ENCODE measurements at places on chromosomes 6 and 20. TPM values are rescaled to one million over a fixed set of nuclear protein-coding genes. Genes with fewer than 3 reads are reported as not detected.

- H3K4me1 ChIP-seq, result peaks cover 15% of the 10 kb centered on the region
- DNase-seq, result no peak
- peaks cover 2% of the 10 kb centered on the region for H3K36me3 ChIP-seq
- H3K27ac ChIP-seq, result peak overlapping the region; percentile 98
These were observed 982 bp downstream of the HECA start for GRCh38 chr6:139135578-139136545.

DNA sequence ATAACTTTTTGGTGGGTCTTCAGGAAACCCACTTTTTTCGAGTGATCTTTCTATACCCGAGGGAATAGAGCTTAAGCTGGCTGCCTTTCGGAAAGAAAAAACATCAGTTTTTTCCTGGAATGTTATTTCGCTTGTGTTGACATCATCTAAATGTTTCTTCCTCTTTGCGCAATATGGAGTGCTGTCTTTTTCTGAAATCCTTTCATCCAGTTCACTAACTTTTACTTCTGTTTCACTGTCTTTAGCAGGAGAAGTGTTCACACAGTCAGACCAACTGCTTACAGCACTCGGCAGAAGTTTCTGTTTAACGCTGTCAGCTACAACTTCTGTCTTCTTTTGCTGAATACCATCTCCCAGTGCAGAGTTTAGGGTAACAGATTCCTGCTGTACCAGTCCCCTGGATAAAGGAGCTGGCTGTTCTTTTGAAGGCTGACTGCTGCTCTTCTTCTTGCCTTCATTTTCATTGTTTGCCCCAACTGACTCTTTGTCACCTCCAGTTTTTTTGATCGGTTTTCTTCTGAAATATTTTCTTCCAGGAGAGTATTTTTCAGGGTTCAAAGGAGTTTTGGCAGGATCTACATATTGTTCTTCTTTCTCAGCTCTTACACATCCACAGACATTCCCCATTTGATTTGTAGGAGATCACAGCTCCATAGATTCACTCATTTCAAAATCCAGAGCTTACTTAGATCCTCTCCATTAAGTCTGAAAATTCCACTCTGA is 50.0 kb upstream of the DST start:
- H3K4me3 ChIP-seq, result peak overlapping the region; percentile 25
- no peaks in the 10 kb centered on the region for H3K36me3 ChIP-seq

DNA sequence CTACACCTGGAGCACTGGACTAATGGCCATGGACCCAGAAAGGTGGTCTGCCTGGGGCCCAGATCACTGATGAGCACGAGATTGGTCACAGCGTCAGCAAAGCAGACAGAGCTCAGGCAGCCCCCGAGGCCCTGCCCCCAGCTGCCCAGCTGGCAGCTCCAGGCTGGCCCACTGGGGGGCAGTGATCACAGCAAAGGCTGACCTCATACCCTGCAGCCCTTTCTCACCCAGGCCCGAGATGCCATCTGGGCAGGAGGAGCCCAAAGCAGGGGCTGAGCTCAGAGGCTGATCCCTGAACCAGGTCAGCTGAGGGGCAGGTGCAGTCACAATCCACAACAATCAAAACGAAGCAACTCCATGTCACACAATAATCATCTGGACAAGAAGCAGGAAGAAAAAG is 4.1 kb downstream of the MAP1LC3A start:
- H3K27ac ChIP-seq, result no peak overlapping the region
- H3K27me3 ChIP-seq, result no peaks in the 10 kb centered on the region
- no peak for DNase-seq
- no peaks in the 10 kb centered on the region for H3K36me3 ChIP-seq
- no peak overlapping the region for H3K4me3 ChIP-seq

DNA sequence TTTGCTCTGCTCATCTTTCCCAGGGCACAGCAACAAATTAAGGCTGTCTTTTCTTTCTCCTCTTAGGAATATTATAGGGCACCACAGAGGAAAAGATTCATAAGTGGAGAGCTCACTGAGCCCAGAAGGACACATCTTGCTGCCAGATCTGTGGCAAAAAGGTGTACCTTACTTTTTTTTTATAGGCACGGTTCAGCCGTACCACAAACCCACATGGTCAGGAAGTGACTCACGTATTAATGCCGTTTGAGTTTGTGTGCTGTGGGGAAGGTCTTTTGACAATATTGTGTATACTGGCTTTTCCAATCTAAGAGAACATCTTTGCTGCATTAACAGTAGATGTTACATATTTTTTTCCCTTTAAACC is 28.4 kb downstream of the PAQR8 start:
- DNase-seq, result no peak
- peaks cover 11% of the 10 kb centered on the region for H3K4me1 ChIP-seq
- H3K4me3 ChIP-seq, result no peak overlapping the region
- peak overlapping the region; percentile 52 for H3K27ac ChIP-seq
- no peaks in the 10 kb centered on the region for H3K27me3 ChIP-seq
- H3K36me3 ChIP-seq, result no peaks in the 10 kb centered on the region

GRCh38 chr6:42113936-42114636 is 28.3 kb downstream of the C6orf132 start:
- peaks cover 4% of the 10 kb centered on the region for H3K36me3 ChIP-seq
- H3K4me3 ChIP-seq, result no peak overlapping the region
- no peak for DNase-seq
- H3K4me1 ChIP-seq, result peaks cover 8% of the 10 kb centered on the region
- no peaks in the 10 kb centered on the region for H3K27me3 ChIP-seq

DNA sequence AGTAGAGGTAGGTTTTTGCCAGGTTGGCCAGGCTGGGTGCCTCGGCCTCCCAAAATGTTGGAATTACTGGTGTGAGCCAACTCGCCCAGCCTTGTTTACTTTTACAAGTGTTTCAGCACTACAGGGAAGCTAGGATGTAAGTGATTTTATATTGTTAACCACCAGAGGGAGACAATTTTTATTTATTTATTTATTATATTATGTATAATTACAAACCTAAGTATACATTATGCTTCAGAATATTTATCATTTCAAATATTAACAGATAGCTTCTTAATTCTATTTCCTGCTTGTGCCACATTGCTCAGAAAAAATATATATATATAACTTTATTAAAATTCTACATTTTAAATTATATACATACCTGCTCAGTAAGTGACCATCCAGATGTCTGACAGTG is 9.8 kb downstream of the MMUT start:
- no peaks in the 10 kb centered on the region for H3K36me3 ChIP-seq
- H3K4me3 ChIP-seq, result no peak overlapping the region
- DNase-seq, result no peak
- H3K27ac ChIP-seq, result no peak overlapping the region
- no peaks in the 10 kb centered on the region for H3K27me3 ChIP-seq

DNA sequence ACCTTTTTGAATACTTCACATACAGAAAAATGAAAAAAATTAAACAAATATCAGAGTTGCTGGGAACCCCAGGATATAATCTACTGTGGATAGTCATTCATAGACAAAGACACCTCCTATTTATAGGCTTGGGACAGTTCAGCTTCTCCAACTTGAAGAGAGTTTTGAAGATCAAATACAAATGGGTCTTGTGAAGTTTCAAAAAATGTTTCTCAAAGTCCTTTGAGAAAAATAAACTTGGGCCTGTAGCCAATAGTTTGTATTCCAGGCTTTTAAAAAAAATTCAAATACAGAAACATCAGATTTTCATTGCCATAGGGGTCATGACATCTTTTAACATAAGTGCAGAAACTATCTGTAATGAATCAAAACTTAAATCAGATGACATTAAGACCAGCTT is 334.8 kb downstream of the LAMA2 start:
- H3K4me3 ChIP-seq, result no peak overlapping the region

DNA sequence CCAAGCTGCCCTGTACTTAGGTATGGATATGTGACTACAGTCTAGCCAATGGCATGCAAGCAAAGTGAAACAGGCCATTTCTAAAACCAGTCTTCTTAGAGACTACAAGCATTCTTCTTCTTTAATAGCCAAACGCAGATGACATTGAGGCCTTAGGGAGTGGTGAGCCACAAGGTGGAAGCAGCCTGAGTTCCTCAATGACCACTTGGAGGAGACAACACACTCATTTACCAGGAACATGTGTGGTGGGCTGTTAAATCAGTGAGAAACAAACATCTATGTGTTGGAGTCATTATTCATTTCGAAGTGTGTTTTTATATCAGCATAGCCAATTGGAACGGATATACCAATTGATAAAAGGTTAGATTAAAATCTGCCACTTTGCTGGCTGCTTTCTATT is 122.0 kb downstream of the GFRAL start:
- no peak overlapping the region for H3K27ac ChIP-seq
- DNase-seq, result no peak
- no peaks in the 10 kb centered on the region for H3K4me1 ChIP-seq
- H3K27me3 ChIP-seq, result no peaks in the 10 kb centered on the region
- no peak overlapping the region for H3K4me3 ChIP-seq
- H3K36me3 ChIP-seq, result no peaks in the 10 kb centered on the region

DNA sequence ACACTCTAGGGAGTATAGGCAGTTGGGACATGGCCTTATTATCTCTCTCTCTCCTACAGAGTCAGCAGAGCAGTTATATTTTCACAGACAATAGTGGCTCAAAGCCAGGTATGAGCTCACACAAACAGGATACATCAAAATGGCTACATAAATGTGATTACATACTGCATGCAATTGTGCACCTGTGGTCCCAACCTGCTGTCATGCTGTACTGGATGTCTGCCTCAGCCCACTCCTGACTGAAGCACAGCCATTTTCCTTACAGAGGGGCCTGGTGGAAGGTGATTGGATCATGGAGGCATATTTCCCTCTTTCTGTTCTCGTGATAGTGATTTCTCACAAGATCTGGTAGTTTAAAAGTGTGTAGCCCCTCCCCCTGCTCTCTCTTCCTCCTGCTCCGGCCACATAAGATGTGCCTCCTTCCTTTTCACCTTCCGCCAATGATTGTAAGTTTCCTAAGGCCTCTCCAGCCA is 37.0 kb upstream of the SAMHD1 start:
- no peaks in the 10 kb centered on the region for H3K4me1 ChIP-seq
- DNase-seq, result no peak
- H3K4me3 ChIP-seq, result no peak overlapping the region
- H3K27ac ChIP-seq, result no peak overlapping the region
- H3K36me3 ChIP-seq, result no peaks in the 10 kb centered on the region
- H3K27me3 ChIP-seq, result no peaks in the 10 kb centered on the region

DNA sequence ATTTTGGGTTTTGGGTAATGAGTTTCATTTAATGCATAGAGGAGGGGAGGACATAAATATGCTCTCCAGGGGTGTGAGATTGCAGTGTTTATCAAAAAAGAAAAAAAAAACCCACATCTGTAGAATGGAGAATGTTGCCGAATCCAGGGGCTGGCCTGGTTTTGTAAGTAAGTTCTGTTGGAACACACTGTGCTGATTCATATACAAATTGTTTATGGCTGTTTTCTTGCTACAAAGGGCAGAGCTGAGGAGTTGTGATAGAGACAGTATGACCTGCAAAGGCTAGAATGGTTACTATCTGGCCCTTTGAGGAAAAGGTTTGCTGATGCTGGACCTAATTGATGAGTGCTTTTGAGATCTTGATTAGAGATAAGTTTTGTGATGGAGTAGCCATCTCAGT is 30.4 kb downstream of the SCAF8 start:
- H3K27me3 ChIP-seq, result no peaks in the 10 kb centered on the region
- H3K27ac ChIP-seq, result no peak overlapping the region
- no peak for DNase-seq
- H3K4me3 ChIP-seq, result no peak overlapping the region
- peaks cover 4% of the 10 kb centered on the region for H3K4me1 ChIP-seq

GRCh38 chr6:168959696-168960095 is 293.9 kb downstream of the THBS2 start:
- H3K27ac ChIP-seq, result no peak overlapping the region
- H3K27me3 ChIP-seq, result no peaks in the 10 kb centered on the region
- H3K4me1 ChIP-seq, result no peaks in the 10 kb centered on the region
- H3K4me3 ChIP-seq, result no peak overlapping the region
- no peak for DNase-seq

DNA sequence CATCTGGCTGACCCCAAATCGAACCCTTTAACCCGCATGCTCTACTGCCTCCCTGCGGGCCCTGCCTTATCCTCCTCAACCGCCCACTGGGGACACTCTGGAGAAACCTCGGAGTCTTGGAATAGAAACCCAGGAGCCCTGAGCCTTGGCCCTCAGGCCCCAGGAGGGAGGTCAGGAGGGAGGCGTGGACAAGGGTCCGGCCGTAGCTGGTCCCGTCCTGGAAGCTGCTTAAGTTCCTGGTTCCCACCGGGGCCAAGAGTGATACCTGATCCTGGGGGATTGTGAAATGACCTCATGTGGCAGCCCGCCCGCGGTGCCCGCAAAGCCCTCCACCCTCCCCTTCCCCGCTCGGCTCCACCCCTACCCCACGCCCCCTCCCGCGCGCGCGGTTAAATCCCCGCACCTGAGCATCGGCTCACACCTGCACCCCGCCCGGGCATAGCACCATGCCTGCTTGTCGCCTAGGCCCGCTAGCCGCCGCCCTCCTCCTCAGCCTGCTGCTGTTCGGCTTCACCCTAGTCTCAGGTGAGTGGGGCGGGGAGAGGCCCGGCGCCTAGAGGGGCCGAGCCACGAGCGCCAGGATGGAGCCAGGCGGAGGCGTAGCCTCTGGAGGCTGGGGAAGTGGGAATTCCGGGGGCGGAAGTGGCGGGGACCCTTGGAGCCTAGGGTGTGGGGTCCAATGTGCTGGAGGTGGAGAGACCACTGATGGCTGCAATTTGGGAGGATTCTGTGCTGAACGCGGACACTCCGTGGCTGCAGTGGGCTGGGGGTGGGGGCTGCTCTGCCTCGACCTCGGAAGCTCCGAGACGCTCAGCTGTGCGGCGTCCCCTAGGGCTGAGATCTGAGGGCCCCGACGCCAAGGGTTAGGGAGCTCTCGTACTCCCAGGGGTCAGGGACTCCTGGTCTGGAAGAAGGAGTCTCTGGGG is at the start of gene WFDC2:
WFDC2 (plus strand) TSS at position 418 of the 926 bp plus-strand sequence; CDS start at position 447, 29 bp downstream.
- DNase-seq, result no peak
- H3K27ac ChIP-seq, result peak within 1 kb of the TSS; percentile 77
- H3K36me3 ChIP-seq, result no peaks in the 10 kb centered on the region
- H3K27me3 ChIP-seq, result no peaks in the 10 kb centered on the region
- H3K4me1 ChIP-seq, result peaks cover 19% of the 10 kb centered on the region
- peak within 1 kb of the TSS; percentile 31 for H3K4me3 ChIP-seq

DNA sequence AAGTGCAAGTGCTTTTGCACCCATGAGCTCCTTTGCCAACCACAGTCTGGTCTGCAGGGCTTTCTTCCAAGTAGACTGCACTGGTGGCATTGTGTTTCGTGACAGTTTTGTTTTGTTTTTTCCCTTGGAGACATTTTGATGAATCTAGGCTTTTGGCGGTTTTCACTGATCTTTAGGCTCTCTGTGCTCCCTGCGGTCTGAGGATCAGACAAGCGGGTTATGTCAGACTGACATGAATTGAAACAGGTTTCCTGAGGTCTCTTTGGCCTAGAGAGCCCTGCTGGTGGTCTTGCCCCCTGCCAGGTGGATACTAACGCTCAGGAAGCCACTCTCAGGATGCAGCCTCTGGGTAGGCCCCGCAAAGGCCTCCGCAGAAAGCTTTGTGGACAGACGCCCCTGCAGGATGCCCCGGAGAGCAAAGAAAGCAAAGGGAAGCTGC is 555.4 kb upstream of the AGPAT4 start:
- H3K4me3 ChIP-seq, result no peak overlapping the region
- no peak overlapping the region for H3K27ac ChIP-seq
- H3K36me3 ChIP-seq, result no peaks in the 10 kb centered on the region
- H3K27me3 ChIP-seq, result no peaks in the 10 kb centered on the region
- no peak for DNase-seq
- H3K4me1 ChIP-seq, result no peaks in the 10 kb centered on the region

GRCh38 chr6:150072201-150072600 is 3.3 kb upstream of the ULBP3 start:
- no peaks in the 10 kb centered on the region for H3K27me3 ChIP-seq
- H3K27ac ChIP-seq, result no peak overlapping the region
- DNase-seq, result no peak
- H3K4me3 ChIP-seq, result no peak overlapping the region

Gene SCRT2
- not detected for total RNA-seq

Gene OVOL2
- 8.3 TPM for total RNA-seq

Gene RNF182
- not detected for total RNA-seq

Gene COL20A1
- not detected for total RNA-seq

Gene TMC2
- not detected for total RNA-seq
